ENCODE measurements at places on chromosomes 4 and X. TPM values are rescaled to one million over a fixed set of nuclear protein-coding genes. Genes with fewer than 3 reads are reported as not detected.

DNA sequence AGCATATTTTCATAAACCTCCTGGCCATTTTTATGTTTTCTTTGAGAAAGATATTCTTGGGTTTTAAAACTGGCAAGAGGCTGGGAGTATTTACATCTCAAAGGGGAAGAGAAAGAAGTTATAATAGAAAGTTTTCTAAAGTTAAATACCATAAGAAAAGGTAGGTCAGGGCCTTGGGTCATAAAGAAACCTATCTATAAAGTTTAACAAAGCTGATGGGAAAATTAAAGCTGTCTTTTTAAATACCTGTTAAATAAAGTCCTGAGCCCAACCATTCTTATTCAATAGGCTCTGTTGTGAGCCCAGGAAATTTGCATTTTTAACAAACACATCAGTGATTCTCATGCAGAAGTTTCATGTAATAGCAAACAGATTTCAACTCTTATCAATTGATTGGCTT lies 451.8 kb upstream of the INTU start:
- H3K4me1 ChIP-seq: no peaks in the 10 kb centered on the region
- DNase-seq: no peak
- H3K27ac ChIP-seq: no peak overlapping the region
- H3K4me3 ChIP-seq: no peak overlapping the region
- no peaks in the 10 kb centered on the region for H3K27me3 ChIP-seq

DNA sequence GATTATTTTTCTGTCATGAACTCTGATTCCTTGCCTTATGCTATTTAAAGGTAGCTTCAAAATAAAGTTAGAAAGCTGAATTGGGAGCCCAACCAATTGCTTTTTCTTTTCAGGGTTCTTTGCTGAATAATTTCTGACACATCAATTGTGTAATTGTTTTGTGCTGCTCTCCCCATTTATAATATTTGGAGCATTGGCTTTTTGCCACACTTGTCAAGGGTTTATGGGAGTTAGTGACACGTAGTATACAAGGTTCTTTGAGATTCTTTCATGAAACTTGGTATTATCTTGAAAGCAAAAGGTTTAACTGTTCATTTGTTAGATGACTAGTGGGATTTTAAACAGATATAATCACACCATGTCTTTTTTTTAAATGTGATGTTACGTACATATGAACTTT lies 80.9 kb downstream of the POLA1 start:
- H3K4me3 ChIP-seq: no peak overlapping the region
- no peak overlapping the region for H3K27ac ChIP-seq
- H3K27me3 ChIP-seq: no peaks in the 10 kb centered on the region
- DNase-seq: no peak
- no peaks in the 10 kb centered on the region for H3K36me3 ChIP-seq

DNA sequence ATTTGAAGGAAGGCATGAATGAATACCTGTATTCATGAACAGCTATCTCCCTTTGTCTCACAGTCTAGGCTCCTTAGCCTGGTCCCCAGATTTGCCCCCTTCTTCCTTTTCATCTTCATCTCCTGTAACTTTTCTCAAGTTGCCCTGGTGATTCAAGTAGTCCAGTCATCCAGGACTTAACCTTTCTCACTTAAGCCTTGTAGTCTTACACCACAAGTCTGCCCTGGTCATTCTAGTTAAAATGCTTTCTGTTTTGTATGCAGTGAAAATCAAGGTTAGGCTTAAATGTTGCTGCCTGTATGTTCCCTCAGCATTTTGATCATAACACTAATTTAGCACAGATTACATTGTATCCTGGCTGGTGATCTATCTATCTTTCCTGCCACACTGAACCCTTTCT lies 58.5 kb upstream of the SLC7A11 start:
- DNase-seq: no peak
- no peaks in the 10 kb centered on the region for H3K4me1 ChIP-seq
- no peaks in the 10 kb centered on the region for H3K27me3 ChIP-seq
- no peaks in the 10 kb centered on the region for H3K36me3 ChIP-seq

GRCh38 chr4:5018603-5019002 lies 655 bp downstream of the CYTL1 start:
- H3K4me3 ChIP-seq: no peak overlapping the region
- no peak for DNase-seq
- peaks cover 9% of the 10 kb centered on the region for H3K4me1 ChIP-seq
- H3K27ac ChIP-seq: no peak overlapping the region

DNA sequence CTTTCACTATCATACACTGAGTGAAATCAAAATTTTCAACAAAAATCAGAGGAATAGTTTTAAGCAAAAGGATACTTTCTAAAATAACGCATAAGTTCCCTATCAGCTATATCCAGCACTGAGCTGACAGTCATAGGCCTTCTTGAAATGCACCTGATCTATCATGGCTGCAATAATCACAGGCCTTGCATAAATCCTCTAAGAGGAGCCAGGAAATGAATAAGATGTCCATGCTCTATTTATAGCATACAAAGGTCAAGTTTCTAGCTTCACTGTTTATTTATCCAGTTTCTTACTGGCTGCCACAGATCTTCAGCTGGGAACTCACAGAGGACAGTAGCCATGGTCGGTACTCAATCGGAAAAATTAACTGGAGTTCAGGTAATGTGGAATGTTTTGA lies 235.9 kb upstream of the DMD start:
- no peaks in the 10 kb centered on the region for H3K27me3 ChIP-seq
- H3K36me3 ChIP-seq: no peaks in the 10 kb centered on the region
- H3K4me3 ChIP-seq: no peak overlapping the region
- DNase-seq: no peak

- no peak overlapping the region for H3K4me3 ChIP-seq
- H3K36me3 ChIP-seq: no peaks in the 10 kb centered on the region
- H3K27ac ChIP-seq: no peak overlapping the region
- DNase-seq: no peak
These were observed 84.2 kb downstream of the CHRNA9 start for GRCh38 chr4:40419231-40419912.

DNA sequence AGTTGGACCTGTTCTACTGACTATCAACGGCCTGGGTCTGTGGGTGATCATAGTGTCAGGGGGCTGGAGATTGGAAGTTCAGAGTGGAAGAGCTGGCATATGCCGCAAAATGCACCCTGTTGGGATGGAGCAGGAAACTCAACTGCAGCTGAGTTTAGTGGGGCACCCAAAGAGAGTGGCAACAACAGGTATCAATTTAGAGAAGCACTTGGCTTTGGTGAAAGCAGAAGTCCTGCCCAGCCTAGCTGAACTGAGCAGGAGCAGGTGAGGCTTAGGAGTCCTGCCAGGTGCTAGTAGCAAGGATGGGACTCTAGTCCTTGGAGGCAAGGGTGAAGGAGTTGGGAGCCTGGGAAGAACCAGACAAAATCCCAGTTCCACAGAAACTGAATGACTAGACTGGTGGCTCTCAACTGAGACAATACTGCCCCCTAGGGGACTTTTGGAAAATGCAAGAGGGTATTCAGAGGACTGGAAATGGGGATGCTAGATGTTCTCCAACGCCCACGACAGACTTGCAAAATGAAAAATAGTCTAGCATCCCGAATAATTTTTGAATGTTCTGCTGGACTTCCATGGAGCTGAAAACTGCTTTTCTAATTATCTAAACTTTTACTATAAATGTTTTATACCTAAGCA lies 49.4 kb downstream of the RTL9 start:
- H3K4me1 ChIP-seq: peaks cover 1% of the 10 kb centered on the region
- H3K27ac ChIP-seq: no peak overlapping the region
- H3K4me3 ChIP-seq: no peak overlapping the region
- peak; percentile 5 for DNase-seq

DNA sequence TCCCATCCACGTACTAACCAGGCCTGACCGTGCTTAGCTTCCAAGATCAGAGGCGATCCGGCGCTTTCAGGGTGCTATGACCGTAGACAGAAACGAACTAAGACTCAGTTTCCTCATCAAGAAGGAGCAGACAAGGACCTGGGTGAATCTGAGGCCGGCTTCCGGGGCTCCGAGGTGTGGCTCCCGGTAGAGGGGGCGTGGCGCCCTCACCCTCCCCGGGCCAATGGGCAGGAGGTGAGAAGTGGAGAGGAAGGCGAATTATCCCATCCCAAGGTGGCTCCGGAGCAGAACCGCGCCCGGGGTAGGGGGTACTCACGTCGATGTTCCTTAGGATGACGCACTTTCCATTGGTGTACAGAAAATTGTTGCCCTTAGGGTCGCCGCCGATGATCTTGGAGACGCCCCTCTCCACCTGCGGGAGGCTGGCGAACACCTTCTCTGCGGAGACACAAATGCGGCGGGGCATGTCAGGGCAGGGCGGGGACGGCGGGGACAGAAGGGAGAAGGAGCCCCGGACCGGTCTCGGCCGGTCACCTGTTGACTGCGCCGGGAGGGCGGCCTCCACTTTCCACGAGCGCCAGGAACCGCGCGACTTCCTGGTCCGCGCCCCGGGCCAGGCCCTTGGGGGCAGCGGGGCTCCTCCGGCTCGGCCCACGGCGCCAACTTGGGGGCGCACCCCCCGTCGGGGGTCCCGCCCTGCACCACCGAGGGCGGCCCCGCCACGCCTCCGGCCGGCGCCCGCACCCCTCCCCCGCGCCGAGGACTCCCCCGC lies 616 bp downstream of the WDR1 start:
- peaks cover 47% of the 10 kb centered on the region for H3K36me3 ChIP-seq
- no peaks in the 10 kb centered on the region for H3K27me3 ChIP-seq
- H3K4me3 ChIP-seq: peak overlapping the region; percentile 83
- peak overlapping the region; percentile 64 for H3K27ac ChIP-seq
- peaks cover 67% of the 10 kb centered on the region for H3K4me1 ChIP-seq
- DNase-seq: peak; percentile 61

- no peaks in the 10 kb centered on the region for H3K4me1 ChIP-seq
- H3K36me3 ChIP-seq: no peaks in the 10 kb centered on the region
- DNase-seq: no peak
- H3K27me3 ChIP-seq: no peaks in the 10 kb centered on the region
These were observed 213.1 kb upstream of the MID1 start for GRCh38 chrX:10833299-10834169.

GRCh38 chr4:152106113-152106763 lies 345.4 kb upstream of the GATB start:
- no peak for DNase-seq
- no peaks in the 10 kb centered on the region for H3K27me3 ChIP-seq
- no peak overlapping the region for H3K4me3 ChIP-seq
- no peaks in the 10 kb centered on the region for H3K36me3 ChIP-seq
- peaks cover 86% of the 10 kb centered on the region for H3K4me1 ChIP-seq

GRCh38 chr4:3262208-3263052 lies 13.5 kb downstream of the MSANTD1 start:
- no peaks in the 10 kb centered on the region for H3K4me1 ChIP-seq
- no peak overlapping the region for H3K27ac ChIP-seq
- DNase-seq: no peak

- peak; percentile 20 for DNase-seq
- no peaks in the 10 kb centered on the region for H3K27me3 ChIP-seq
- H3K4me3 ChIP-seq: no peak overlapping the region
- H3K27ac ChIP-seq: no peak overlapping the region
These were observed 28.0 kb downstream of the JAKMIP1 start for GRCh38 chr4:6172093-6172926.

DNA sequence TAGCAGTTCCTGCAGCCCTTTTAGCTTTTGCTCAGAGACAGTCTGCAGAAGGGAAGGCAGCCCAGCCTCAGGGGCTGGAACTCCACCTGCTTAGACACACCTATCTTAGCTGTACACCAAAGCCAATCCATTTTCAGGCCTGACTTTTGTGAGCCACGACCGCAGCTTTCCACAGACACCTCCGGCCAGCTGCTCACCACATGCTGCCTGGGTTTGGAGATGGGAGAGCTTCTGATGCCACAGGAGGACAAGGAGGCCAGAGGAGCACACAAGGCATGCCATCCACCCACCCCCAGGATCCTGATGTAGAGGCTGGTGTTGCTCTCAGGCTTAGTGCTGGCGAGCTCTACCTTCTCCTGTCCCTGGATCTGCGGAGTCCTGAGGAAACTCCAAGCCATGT lies 141.8 kb upstream of the NALF2 start:
- H3K4me3 ChIP-seq: no peak overlapping the region
- H3K27me3 ChIP-seq: no peaks in the 10 kb centered on the region
- H3K36me3 ChIP-seq: no peaks in the 10 kb centered on the region
- no peak overlapping the region for H3K27ac ChIP-seq
- no peaks in the 10 kb centered on the region for H3K4me1 ChIP-seq
- DNase-seq: no peak

GRCh38 chrX:108309144-108309543 lies 129.1 kb downstream of the COL4A6 start:
- H3K4me3 ChIP-seq: no peak overlapping the region
- H3K4me1 ChIP-seq: no peaks in the 10 kb centered on the region
- H3K27ac ChIP-seq: no peak overlapping the region
- no peaks in the 10 kb centered on the region for H3K36me3 ChIP-seq

DNA sequence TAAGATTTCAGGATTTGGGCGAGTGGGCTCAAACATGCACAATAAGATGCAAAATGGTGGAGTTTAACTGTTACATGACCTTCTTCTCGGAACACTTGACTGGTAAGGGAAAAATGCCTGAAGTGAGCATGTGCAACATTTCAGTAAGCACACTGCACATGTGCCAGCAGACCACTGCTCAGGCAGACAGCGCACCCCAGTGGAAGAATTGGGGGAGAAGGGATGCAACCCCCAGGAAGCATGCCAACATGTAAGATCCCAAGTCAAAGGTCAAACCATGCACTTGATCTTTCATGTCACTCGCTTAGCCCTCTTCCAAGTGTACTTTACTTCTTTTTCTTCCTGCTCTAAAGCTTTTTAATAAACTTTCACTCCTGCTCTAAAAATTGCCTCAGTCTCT lies 256.3 kb downstream of the CENPC start:
- no peak overlapping the region for H3K4me3 ChIP-seq
- no peak overlapping the region for H3K27ac ChIP-seq
- no peak for DNase-seq
- no peaks in the 10 kb centered on the region for H3K27me3 ChIP-seq
- no peaks in the 10 kb centered on the region for H3K36me3 ChIP-seq
- no peaks in the 10 kb centered on the region for H3K4me1 ChIP-seq

DNA sequence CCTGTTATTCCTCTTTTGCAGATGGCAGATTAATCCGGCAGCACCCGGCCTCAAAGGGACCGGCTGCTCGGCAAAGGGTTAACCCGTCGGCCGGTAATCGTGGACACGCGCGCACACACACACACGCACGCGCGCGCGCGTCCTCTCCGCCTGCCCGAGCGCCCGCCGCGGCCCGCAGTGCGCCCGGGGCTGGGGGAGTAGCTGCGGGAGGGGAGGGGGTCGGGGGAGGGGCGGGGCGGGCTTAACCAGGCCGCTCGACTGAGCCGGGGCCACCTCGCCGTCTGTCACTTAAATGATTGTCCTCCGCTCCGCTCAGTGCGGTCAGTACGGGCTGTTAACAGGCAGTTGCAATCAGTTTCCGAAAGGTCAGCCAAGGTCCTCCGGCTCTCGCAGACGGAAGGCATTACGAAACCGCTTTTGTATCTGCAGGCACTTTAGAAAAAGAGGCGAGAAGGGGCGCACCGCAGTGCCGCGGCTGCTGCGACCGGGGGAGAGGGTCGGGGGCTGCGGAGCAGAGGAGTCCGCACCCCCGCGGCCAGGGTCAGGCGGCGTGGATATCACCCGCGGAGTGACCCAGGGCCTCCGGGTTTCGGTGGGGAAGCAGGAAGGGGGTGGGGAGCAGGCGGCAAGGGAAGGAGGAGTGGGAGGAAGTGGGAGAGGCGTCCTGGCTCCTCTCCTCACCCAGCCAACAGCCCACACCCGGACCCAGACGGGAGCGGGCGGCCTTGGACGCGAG lies 57.3 kb upstream of the BCOR start:
- no peaks in the 10 kb centered on the region for H3K4me1 ChIP-seq
- no peaks in the 10 kb centered on the region for H3K36me3 ChIP-seq
- no peak overlapping the region for H3K27ac ChIP-seq
- DNase-seq: no peak
- H3K27me3 ChIP-seq: no peaks in the 10 kb centered on the region

Gene TMSB15A
- not detected for total RNA-seq

Gene ETDA
- not detected for total RNA-seq

Gene FAM53A
- total RNA-seq: 1.9 TPM

Gene UGT2B11
- total RNA-seq: not detected
